ENCODE measurements at places on chromosomes 11 and 22.

DNA sequence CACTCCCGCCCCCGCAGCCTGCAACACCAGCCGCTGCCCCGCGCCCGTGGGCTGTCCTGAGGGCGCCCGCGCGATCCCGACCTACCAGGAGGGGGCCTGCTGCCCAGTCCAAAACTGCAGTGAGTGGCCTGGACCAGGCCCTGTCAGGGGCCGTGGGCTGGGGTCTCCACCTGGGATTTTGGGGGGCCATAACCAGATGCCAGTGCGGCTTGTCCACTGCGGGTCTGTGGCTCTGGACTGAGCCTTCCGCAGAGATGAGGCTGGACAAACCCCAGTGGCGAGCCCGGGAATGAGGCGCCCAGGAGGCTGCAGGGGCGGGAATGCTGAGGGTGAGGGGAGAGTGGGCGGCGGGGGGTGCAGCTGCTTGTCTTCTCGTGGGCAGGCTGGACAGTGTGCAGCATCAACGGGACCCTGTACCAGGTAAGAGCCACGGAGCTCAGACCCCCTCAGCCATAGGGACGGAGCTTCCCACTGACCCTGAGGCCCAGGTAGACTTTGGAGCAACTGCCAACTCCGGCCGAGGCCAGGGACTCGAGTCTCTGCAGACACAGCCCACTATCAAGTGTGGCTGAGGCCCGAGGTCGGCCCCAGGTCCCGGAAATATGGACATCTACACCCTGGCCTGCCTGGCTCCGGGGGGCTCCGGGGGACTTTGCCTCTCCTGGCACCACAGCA lies 24.8 kb upstream of the MUC5B start:
- no peak for DNase-seq

DNA sequence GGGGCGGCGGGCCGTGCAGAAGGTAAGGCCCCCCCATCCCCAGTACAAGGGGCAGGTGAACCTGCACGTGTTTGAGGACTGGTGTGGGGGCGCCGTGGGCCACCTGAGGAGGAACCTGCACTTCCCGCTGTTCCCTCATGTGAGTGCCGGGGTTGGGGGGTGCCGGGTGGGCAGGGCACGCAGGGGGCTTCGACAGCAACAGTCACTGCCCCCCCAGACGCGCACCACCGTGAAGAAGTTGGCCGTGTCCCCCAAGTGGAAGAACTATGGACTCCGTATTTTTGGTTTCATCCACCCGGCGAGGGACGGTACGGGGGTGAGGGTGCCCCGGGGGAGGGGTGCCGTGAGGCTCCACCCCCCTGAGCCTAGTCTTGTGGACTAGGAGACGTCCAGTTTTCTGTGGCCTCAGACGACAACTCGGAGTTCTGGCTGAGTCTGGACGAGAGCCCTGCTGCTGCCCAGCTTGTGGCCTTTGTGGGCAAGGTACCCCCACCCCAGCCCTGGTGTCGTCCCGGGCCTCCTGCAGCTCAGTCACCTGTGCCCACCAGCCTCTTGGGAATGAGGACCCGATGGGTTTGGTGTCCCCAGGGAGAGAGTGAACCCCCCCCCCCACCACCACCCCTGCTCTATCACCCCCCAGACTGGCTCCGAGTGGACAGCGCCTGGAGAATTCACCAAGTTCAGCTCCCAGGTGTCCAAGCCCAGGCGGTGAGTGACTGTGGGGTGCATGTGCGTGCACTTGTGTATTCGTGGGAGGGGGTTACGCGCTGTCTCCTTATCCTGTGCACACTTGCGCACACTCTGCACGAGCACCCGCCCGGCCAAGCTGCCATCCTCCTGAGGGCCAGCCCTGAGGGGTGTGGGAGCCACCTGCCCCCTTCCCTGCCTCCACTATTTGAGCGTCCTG lies 3.8 kb downstream of the B4GALNT4 start:
- no peak for DNase-seq

- no peak for DNase-seq
Measured at GRCh38 chr11:22163394-22163797, 29.5 kb upstream of the ANO5 start.

GRCh38 chr11:19759389-19759788 lies 46.8 kb downstream of the NAV2 start:
- no peak for DNase-seq

DNA sequence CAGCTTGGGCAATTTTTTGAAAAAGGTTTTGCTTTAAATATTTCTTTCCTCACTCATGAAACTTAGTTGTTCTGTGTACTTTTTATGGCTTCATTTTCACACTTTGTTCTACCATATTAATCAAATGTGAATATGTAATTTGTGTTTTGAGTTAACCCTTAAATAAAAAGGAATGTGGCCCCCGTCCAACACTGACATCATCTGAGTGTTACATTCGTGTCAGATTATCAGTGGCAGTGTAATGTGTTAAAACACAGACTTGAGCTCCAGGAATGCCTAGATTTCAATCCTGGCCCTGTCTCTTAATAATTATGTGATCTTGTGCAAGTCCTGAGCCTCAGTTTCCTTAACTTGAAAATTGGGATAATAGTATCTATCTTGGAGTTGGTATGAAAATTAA lies 5.6 kb downstream of the RTN3 start:
- DNase-seq: no peak

DNA sequence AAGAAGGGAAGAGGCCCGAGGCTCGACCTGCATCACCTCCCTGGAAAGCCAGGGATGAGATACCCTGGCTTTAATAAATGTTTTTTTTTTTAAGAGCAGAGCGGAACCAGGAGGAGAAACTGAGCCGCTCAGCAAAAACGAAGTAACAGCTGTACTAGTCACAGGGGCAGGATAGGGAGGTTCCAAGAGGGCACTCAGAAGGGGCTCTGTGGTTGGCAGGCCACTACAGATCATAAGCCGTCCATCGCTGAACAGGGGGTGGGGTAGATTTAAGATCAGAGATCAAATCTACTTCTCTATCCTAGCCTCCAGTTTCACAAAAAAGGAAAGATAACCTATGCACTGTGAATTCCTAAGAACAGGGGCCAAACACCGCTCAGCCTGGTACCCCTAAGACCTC lies 625 bp downstream of the EIF3D start:
- DNase-seq: no peak

DNA sequence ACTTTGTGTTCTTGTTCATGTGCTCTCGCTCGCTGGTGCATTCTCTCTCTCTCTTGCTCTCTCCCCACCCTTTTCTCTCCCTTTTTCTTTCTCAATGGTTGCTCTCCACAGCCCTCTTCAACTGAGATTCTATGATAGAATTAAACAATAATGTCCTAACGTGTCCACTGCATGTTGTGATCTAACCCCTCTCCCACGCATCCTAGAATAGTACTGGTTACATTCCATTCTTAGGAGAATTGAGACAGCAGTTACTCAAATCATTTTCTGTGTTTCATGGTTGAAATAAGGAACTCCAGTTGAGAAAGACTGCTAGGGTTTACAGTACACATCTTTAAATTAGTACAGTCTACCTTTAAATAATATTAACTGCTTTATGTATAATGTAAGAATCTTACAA lies 318.1 kb upstream of the PITPNB start:
- no peak for DNase-seq

- DNase-seq: no peak
Measured at GRCh38 chr11:48123934-48124755, 92.5 kb upstream of the OR4B1 start.

Measured in stimulated activated CD4-positive, alpha-beta T cell treated with anti-CD3 and anti-CD28 coated beads, Interleukin-1b, Interleukin-23, amount 100 ng/mL, for 1 hour (primary cell).